Natural killer cell (primary cell): ENCODE measurements at places on chromosomes 16 and 17. TPM values are rescaled to one million over a fixed set of nuclear protein-coding genes. Genes with fewer than 3 reads are reported as not detected.

The CCL3 gene
- 450 TPM for total RNA-seq

The TBC1D3G gene
- total RNA-seq = not detected

DNA sequence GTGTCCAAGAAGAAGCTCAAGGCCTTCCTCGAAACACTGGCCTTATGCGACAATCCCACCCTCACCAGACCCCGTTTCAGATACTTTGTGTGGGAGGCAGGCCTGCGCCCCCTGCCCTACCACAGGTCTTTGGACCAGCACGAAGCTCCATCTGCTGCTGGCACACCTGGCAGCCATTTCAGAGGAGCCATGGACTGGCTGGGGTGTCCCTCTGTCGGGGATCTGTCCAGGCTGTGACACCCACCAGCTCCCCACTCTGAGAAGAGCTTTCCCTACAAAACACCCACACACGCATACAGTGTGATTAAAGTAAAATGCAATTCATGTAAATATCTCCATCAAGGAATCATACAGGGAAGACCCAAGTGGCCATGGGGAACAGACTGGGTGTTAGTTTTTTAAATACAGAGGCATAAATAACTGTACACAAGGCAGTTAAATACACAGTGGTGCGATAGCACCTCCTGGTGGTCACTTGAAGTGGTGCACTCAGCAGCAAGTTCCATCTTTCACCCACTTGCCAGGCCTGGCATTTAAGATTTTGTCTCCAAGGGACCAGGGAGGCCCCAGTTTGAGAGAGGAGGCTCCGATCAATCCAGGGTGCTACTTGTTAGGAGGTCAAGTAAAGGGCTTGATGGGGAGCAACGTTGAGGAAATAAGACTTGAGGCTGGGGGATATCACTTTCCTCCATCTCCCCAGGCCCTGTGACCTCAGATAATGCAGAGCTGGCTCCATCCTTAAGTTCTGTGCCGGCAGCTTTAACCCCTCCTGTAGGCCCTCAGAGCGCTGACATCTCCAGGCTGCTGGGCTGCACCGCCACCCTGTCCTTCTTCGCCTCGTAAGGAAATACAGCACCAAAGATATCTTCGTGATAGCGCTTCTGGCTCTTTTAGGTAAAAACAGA lies 43.6 kb downstream of the NOS2 start:
- no peak overlapping the region for H3K4me3 ChIP-seq
- no peak overlapping the region for H3K27ac ChIP-seq
- DNase-seq = peak; percentile 72
- H3K36me3 ChIP-seq = no peaks in the 10 kb centered on the region
- no peaks in the 10 kb centered on the region for H3K4me1 ChIP-seq

GRCh38 chr17:29972277-29972676 lies 30.8 kb downstream of the EFCAB5 start:
- H3K27ac ChIP-seq = no peak overlapping the region
- no peak for DNase-seq
- no peak overlapping the region for H3K4me3 ChIP-seq
- H3K36me3 ChIP-seq = no peaks in the 10 kb centered on the region
- H3K27me3 ChIP-seq = no peaks in the 10 kb centered on the region

DNA sequence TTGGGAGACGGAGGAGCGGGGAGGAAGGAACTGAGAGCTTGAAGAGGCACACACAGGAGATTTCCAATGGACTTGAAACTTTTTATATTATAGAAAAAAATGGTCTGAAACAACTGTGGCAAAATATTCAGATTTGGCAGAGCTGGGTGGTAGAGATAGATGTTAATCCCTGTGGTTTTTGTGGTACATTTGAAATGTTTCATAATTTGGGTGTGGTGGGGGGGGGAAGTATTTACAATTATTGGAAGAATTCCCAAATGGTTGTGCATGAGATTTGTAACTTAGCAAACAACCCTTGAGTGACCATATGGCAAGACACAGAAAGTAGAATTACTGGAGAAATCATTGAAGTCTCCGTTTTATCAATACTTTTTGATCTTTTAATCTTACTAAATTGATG lies 588.8 kb upstream of the PSMD7 start:
- H3K27ac ChIP-seq = no peak overlapping the region
- no peak overlapping the region for H3K4me3 ChIP-seq
- H3K4me1 ChIP-seq = no peaks in the 10 kb centered on the region

- DNase-seq = no peak
- H3K4me1 ChIP-seq = no peaks in the 10 kb centered on the region
- H3K27ac ChIP-seq = no peak overlapping the region
- no peaks in the 10 kb centered on the region for H3K27me3 ChIP-seq
Measured at GRCh38 chr17:62093188-62094155, 28.4 kb upstream of the MED13 start.

- no peak overlapping the region for H3K4me3 ChIP-seq
- H3K4me1 ChIP-seq = peaks cover 28% of the 10 kb centered on the region
- DNase-seq = no peak
- H3K27ac ChIP-seq = no peak overlapping the region
- no peaks in the 10 kb centered on the region for H3K27me3 ChIP-seq
- no peaks in the 10 kb centered on the region for H3K36me3 ChIP-seq
Measured at GRCh38 chr17:45425125-45425983, 7.3 kb downstream of the ARHGAP27 start.

- no peak for DNase-seq
- no peak overlapping the region for H3K27ac ChIP-seq
- H3K4me3 ChIP-seq = no peak overlapping the region
- H3K27me3 ChIP-seq = no peaks in the 10 kb centered on the region
- H3K4me1 ChIP-seq = no peaks in the 10 kb centered on the region
Measured at GRCh38 chr17:14919631-14920213, 345.4 kb downstream of the PMP22 start.
